ENCODE measurements at places on chromosomes 16 and 17. TPM values are rescaled to one million over a fixed set of nuclear protein-coding genes. Genes with fewer than 3 reads are reported as not detected.

KCNH4 gene
- total RNA-seq: 0.06 TPM

GRCh38 chr17:32350666-32351418 is 885 bp downstream of the ZNF207 start:
- DNase-seq: peak; percentile 35

- DNase-seq: peak; percentile 96
Measured at GRCh38 chr17:45719335-45720071, 64.6 kb upstream of the CRHR1 start.

REXO5 gene
- total RNA-seq: 6.9 TPM

MT1F gene
- total RNA-seq: 0.14 TPM

ZG16 gene
- total RNA-seq: not detected

Data from H4 (cell line).